ENCODE measurements at places on chromosomes 1 and 21. TPM values are rescaled to one million over a fixed set of nuclear protein-coding genes. Genes with fewer than 3 reads are reported as not detected.

- H3K4me1 ChIP-seq, result no peaks in the 10 kb centered on the region
- no peak for DNase-seq
- H3K27ac ChIP-seq, result no peak overlapping the region
- H3K4me3 ChIP-seq, result no peak overlapping the region
- no peaks in the 10 kb centered on the region for H3K27me3 ChIP-seq
Measured at GRCh38 chr21:29676395-29676794, 263.4 kb downstream of the GRIK1 start.

DNA sequence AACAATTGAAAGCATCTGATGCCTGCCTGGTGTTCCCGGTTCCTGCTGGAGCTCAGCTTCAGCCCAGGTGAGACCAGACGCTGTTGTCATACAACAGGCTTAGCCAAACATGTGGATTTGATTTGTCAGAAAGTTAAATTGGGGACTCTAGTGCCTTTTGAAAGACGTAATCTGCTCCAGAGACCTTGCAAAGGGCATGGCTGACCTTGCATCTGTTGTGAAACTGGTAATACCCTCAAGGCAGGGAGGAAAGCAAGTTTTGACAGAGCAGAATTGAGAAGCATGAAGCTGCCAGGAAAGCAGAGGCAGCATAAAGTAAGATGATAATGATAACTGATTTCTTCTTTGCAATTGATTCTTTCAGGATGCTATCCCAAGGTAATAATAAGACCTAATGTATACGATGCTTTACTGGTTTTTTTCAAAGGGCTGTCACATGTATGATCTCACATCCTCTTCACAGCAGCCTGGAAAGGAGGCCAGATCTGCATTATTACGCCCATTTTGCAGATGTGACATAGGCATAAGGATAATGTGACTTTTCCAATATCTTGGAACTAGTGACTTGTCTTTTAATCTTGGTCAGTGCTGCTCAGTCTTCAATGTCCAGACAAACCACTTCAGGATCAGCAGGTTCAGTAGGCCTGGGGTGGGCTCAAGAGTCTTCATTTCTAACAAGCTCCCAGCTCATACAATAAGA is 24.7 kb upstream of the CNN3 start:
- no peak overlapping the region for H3K27ac ChIP-seq
- DNase-seq, result no peak
- no peak overlapping the region for H3K4me3 ChIP-seq
- peaks cover 5% of the 10 kb centered on the region for H3K4me1 ChIP-seq

DNA sequence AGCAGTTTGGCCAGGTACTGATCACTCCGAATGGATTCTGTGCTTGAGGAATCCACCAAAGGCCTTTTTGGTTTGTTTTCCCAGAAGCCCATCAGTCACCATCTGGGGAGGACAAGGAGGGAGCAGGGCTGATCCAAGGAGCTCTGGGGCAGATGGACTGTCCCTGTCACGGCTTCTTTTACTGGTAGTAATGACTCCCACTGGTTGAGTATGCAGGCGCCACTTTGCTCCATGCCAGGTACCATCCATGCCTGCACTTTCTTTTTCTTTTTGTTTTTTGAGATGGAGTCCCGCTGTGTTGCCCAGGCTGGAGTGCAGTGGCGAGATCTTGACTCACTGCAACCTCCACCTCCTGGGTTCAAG is 101.7 kb downstream of the UBIAD1 start:
- no peak overlapping the region for H3K4me3 ChIP-seq
- no peaks in the 10 kb centered on the region for H3K36me3 ChIP-seq
- DNase-seq, result no peak
- H3K27ac ChIP-seq, result no peak overlapping the region
- no peaks in the 10 kb centered on the region for H3K4me1 ChIP-seq
- H3K27me3 ChIP-seq, result no peaks in the 10 kb centered on the region

DNA sequence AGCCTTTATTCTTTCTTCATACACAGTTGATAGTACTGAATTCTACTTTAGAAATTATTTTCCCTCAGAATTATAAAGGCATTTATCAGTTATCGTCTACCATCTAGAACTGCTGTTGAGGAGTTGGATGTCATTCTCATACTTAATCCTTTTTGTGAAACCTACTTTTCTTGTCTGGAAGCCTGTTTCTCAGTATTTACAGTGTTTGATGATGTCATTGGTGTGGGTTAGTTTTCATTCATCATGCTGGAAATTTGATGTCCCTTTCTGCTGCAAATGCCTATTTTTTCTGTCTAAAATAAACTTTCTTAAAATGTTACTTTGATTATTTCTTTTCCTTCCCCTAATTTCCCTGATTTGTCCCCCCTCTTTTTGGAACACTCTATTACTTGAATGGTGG is 22.8 kb upstream of the ZNF281 start:
- no peaks in the 10 kb centered on the region for H3K36me3 ChIP-seq
- H3K4me3 ChIP-seq, result no peak overlapping the region
- no peak overlapping the region for H3K27ac ChIP-seq
- DNase-seq, result no peak
- H3K4me1 ChIP-seq, result peaks cover 5% of the 10 kb centered on the region

- H3K27ac ChIP-seq, result no peak overlapping the region
- no peaks in the 10 kb centered on the region for H3K27me3 ChIP-seq
- no peaks in the 10 kb centered on the region for H3K4me1 ChIP-seq
- no peak overlapping the region for H3K4me3 ChIP-seq
- no peaks in the 10 kb centered on the region for H3K36me3 ChIP-seq
Measured at GRCh38 chr21:44995343-44995941, 55.6 kb downstream of the SLX9 start.

DNA sequence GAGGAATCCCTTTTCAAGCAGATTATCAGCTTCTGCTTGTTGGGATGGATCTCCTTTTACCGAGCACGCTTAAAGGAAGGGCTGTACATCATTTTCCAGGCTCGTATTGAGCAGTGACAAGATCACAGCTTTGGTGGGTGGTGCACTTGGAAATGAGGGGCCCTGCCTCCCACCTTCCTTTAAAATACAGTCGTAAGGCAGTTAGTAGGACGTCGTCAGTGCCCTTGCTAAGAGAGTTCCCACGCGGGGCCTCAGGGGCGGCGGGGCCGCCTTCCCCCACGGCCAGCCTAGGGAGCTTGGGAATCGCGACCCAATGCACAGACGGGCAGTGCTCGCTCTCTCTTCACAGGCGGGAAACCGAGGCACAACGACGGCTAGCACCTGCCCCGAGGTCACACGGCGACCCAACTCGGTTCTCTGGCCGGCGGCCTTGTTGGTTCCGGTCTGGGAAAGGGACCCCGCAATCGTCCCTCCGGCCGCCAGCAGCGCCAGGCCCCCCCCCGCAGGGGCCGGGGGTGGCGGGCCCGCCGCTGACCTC is 58.6 kb downstream of the H3-3A start:
- peaks cover 13% of the 10 kb centered on the region for H3K4me1 ChIP-seq
- no peaks in the 10 kb centered on the region for H3K27me3 ChIP-seq
- DNase-seq, result no peak
- no peaks in the 10 kb centered on the region for H3K36me3 ChIP-seq

GRCh38 chr1:67719329-67720196 is 34.6 kb downstream of the GADD45A start:
- DNase-seq, result no peak
- H3K4me3 ChIP-seq, result no peak overlapping the region
- H3K27me3 ChIP-seq, result no peaks in the 10 kb centered on the region
- no peaks in the 10 kb centered on the region for H3K36me3 ChIP-seq
- H3K4me1 ChIP-seq, result peaks cover 28% of the 10 kb centered on the region

DNA sequence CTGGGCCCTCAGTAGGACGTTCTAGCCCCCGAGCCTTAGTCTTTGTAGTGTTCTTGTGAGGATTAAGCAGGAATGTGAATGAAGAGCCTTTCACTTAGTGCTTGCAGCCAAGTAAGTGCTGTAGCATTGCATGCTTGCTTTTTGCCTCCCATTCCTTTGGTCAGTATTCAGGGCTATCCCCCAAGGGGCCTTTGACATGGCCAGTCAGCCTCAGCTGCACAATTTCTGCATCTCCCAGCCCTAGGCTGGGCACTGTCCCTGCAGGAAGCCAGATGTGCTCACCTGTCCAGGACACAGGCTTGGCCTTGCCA is 30.5 kb downstream of the SOX13 start:
- no peak for DNase-seq
- H3K36me3 ChIP-seq, result no peaks in the 10 kb centered on the region
- H3K27ac ChIP-seq, result no peak overlapping the region
- H3K4me3 ChIP-seq, result no peak overlapping the region

DNA sequence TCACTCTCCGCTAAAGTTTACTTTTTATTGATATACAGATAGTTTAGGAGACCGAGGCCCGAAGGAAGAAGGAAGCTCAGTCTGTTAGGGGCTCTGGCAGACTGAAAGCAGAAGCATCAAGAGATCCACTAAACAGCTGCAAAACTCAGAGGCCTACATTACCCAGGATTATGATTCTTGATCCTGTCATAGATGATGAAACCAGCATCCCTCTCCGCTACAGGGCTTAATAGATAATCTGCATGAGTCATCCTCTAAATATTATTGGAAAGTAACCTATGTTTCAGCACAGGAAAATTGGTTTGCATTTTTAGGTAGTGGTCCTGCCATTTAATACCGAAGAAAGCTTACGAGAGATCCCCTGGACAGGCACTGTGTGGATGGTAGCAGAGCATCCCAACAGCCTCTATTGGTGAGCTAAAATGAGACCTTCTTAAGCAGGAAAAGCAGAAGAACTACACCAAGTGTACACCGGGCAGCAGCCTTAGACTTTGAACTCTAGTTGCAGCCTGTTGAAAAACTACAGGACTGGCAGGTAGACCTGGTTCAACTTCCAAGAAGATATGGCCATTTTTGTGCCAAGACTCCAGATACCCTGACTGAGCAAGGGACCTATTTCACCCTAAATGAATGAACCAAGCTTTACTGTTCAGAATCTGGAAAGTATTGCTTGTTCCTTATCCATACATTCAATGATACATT is 6.8 kb downstream of the CASQ2 start:
- no peaks in the 10 kb centered on the region for H3K27me3 ChIP-seq
- no peak overlapping the region for H3K4me3 ChIP-seq
- no peak overlapping the region for H3K27ac ChIP-seq
- DNase-seq, result no peak
- H3K4me1 ChIP-seq, result no peaks in the 10 kb centered on the region

DNA sequence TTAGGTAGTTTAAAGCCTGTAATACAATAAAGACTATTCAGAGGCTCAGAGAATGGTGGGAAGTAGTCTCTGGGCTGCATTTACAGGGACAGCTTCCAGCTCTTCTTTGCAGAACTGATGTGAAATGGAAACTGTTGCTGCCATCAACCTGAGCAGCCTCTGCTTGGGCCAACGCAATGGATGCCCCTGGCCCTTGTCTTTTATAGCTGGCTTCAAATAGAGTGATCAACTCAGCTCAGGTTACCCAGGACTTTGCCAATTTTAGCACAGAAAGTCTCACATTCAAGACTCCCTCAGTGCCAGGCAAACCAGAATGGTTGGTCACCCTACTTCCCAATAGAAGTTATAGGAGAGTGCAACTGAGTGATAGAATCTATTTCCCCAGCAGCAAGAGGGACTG is 18.1 kb upstream of the GALNT2 start:
- no peak overlapping the region for H3K4me3 ChIP-seq
- H3K27ac ChIP-seq, result no peak overlapping the region
- H3K36me3 ChIP-seq, result no peaks in the 10 kb centered on the region
- H3K27me3 ChIP-seq, result no peaks in the 10 kb centered on the region

DNA sequence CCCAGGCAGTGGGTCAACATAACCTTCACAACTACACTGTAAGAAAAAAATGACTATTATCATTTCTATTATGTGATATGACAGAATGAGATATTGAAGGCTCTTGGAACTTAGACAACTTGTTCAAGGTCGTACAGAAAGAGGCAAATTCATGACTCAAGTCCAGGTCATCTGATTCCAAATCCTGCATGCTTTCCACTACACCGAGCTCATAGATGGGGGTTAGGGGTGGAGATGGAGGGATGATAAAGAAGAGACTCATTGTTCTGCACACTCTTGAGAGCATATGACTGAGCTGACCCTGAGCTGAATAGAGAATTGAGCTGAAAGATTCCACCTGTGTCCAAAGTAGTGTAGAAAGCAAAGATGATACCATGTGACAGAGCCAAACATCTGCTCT is 2.8 kb downstream of the FCRL6 start:
- H3K27ac ChIP-seq, result no peak overlapping the region
- H3K4me1 ChIP-seq, result peaks cover 10% of the 10 kb centered on the region
- no peaks in the 10 kb centered on the region for H3K36me3 ChIP-seq
- no peaks in the 10 kb centered on the region for H3K27me3 ChIP-seq
- no peak overlapping the region for H3K4me3 ChIP-seq

DNA sequence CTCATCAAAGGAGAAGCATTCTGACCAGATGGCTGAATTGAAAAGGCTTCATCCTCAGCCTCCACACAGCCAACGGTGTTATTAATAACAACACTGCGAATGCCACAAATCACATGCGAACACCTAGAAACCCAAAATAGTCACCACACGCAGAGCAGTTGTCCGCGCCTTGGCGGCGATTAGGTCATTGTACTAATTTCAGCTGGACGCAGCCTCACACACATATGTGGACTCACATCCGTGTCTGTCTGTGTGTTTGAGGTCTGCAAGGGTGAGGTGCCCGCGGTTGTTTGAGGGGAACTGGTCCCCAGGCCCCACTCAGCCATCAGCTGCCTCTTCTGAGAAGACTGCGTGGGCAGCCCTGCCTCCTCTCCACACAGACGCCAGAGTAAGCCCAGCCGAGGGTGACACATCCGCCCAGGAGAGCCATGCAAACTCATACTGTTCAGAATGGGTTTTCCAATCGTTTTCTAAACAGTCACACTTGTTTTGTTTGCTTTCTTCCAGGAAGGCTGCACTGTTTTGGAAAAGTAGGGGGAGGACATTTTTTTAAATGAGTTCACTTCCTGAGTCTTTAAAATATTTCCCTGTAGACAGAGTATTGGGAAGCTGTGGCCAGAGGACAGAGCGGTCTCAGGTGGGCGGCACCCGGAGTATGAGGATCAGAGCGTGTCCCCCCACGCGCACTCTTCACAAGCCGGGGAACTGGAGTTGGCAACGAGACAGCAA is 53.4 kb downstream of the TOMM20 start:
- no peak overlapping the region for H3K4me3 ChIP-seq
- peak overlapping the region; percentile 50 for H3K27ac ChIP-seq
- DNase-seq, result no peak
- H3K36me3 ChIP-seq, result no peaks in the 10 kb centered on the region
- H3K27me3 ChIP-seq, result no peaks in the 10 kb centered on the region

DNA sequence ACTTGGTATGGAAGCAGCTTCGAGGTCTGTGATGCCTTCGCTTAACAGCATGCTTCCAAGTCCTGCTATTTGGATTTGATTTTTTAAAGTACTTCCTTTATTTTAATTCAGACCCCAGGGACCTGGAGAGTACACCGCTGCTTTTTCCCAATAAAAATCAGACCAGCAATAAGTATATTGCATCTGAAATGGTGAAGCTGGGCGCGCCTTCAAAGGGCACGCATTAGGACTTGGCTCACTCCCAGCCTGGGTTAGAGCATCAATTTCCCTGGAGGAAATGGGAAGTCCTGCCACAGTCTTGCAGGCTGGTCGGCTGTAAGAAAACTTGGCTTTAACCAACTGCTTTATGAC is 325.1 kb downstream of the RRAGC start:
- no peak overlapping the region for H3K4me3 ChIP-seq
- H3K27me3 ChIP-seq, result no peaks in the 10 kb centered on the region
- H3K27ac ChIP-seq, result no peak overlapping the region
- H3K4me1 ChIP-seq, result no peaks in the 10 kb centered on the region
- no peaks in the 10 kb centered on the region for H3K36me3 ChIP-seq

Gene FAM43B
- 0.66 TPM for polyA plus RNA-seq

Gene GUCA2B
- polyA plus RNA-seq, result not detected

Gene OR2L5
- polyA plus RNA-seq, result not detected

Gene PCP4
- polyA plus RNA-seq, result 15.4 TPM
